ENCODE measurements at places on chromosomes 4 and X. TPM values are rescaled to one million over a fixed set of nuclear protein-coding genes. Genes with fewer than 3 reads are reported as not detected.

GRCh38 chrX:39439906-39440798 lies 638.9 kb downstream of the MID1IP1 start:
- DNase-seq, result no peak

DNA sequence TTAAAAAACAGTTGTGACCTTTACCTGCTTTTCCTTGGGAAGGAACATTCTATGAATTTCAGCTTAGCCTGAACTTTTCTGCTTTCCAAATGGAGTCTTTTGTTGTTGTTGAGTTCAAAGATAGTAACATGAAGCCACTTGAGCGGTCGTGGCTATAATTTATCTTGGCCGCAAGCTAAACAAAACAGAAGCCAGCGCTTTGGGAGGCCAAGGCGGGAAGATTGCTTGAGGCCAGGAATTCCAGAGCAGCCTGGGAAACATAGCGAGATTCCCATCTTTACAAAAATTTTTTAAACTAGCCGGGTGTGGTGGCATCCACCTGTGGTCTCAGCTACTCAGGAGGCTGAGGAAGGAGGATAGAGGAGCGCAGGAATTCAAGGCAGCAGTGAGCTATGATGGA lies 29.9 kb downstream of the TKTL1 start:
- no peak for DNase-seq

Gene SPIN2A
- 0.60 TPM for total RNA-seq

DNA sequence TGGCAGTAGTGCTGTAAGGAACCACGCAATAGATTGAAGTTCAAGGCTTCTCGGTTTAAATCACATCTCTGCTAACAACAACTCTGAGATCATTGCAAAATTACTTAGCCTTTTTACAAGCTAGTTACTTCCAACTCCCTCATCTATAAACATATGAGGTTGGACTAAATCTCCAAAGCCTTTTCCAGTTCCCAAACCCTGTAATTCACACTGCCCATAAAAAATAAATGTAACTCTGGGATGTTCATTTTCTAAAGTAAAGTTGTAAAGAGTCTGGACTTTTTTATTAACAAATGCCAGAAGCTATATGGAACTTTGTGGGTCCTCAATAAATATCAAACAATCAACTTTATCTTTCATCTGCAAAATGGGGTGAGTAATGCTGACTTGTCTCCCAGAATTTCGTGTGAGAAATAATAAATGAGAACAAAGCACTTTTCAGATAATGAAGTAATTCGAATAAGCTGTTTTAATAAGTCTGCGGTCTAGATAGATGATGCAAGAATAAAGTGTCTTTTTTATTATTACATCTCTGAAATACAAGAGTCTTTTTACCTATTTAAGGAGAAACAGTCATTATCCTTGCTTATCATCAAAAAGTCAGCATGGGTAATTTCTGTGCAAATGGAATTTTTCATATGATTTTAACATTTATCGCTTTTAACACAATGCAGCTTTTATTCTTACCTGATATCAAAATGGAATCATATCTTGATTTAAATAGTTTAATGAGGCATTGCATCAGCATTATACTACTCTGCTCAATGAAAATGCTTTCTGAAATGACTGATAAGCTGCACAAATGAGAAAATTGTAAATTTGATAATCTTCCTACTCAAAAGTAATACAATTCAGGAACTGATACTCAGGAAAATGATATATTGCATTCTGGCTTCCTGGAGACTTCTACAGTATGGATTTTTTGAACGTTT lies 252.6 kb downstream of the BANK1 start:
- DNase-seq, result no peak

DNA sequence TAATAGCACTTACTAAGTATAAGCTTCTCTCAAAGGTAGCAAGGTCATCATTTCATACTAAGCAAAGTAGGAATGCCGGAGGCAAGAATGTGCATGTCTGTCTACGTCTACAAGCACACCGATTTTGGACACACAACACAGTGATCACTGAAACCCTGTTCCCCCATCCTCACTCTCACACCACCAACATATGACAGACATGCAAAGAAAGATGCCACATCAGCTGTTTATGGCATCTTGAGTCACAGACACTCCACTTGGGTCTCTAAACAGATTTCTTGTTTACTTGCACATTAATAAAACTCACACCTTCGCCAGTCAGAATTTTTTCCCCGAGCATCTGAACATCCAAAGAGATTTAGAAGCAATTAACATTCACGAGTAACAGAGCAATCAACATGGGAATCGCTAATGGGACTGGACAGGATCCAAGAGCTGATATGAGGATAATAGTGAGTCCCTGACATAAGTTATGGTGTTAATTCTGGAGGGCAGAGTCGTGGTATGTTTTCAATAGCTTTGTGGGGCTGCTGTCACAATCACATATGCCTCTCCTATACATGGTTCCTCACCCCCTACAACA lies 324.1 kb downstream of the DHX15 start:
- DNase-seq, result no peak

GRCh38 chrX:83145876-83146275 lies 362.2 kb upstream of the POU3F4 start:
- no peak for DNase-seq

- DNase-seq, result no peak
These were observed 16.5 kb downstream of the RXFP1 start for GRCh38 chr4:158538176-158538575.

DNA sequence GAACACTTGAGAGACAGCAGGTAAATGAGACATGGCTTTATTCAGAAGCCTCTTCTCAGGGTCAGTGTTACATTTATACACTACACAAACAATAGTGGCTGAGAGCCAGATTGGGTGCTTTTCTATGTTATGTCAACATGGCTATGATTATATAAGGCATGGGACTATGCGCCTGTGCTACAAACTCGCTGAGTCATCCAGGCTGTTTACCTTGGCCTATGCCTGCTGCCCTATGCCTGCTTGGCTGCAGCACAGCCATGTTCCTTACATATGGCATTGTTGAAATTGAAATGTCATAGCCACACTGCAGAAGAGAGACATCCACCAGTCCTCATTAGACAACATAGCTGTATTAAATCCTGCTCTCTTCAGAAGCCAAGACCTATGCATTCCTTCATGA lies 236.3 kb upstream of the NWD2 start:
- DNase-seq, result no peak

DNA sequence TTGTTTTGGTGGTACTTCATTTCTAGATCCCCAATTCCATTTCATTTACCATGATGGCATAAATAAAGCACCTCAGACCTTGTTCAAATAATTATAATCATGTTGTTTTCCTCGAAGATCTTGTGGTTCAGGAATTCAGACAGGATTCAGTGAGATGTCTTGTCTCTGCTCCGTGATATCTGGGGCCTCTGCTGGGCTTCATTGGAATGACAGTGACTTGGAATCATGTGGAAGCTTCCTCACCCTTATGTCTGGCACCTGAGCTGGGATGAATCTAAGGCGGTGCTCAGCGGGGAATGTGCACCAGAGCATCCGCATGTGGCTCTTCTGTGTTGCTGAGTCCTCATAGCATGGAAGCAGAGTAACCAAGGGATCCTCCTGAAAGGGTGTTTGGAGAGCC lies 132.2 kb downstream of the VEGFC start:
- DNase-seq, result no peak

GRCh38 chrX:39019056-39019455 lies 217.8 kb downstream of the MID1IP1 start:
- DNase-seq, result no peak

GRCh38 chr4:139054791-139055505 lies 39.4 kb downstream of the NOCT start:
- DNase-seq, result no peak

Gene GPR143
- not detected for total RNA-seq

DNA sequence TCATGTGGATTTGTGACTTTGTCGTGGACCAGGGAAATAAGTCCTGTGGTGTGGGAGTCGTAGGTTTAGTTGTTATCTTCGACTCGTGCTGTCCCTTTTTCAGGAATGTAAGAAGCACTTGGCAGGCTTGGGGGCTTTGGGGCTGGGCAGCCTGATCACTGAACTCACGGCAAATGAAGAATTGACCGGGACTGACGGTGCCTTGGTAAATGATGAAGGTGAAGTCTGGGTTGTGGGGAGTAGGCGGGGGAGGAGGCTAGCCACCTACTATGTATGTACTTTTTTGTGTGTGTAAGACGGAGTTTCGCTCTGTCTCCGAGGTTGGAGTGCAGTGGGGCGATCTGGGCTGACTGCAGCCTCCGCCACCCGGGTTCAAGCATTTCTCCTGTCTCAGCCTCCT lies 1.2 kb downstream of the TAF1 start:
- DNase-seq, result no peak

Gene DNAAF6
- total RNA-seq, result not detected

Gene UGT2A1
- not detected for total RNA-seq

DNA sequence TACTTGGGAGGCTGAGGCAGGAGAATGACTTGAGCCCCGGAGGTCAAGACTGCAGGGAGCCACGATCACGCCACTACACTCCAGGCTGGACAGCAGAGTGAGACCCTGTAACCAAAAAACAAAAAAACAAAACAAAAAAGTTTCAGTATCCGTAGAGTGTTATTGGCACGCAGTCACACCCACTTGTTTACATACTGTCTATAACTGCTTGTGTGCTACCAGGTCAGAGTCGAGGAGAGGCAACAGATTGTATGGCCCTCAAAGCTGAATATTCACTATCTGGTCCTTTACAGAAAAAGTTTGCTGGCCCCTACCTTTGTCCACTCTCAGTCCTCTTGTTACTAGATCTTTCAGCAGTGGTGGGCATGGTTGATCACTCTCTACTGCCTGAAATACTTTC lies 8.2 kb upstream of the CD99L2 start:
- DNase-seq, result no peak

DNA sequence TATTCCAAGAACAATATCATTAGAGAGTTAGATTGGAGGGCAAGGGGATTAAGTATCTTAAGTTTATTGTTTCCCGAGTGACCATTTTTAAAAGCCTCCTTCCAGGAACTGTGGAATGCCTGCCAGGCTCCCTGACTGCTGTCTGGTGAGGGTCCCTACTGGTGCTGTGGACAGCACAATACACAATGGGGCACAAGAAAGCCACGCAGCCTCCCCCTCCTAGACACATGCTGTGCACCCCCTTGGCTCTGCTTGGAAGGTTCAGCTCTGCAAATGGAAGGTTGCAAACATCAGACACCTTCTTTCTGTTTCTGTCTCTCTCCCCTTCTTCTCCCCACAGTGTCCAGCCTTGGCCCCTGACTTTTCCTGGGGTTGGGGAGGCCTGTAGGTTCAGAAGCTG lies 153.2 kb downstream of the SHROOM3 start:
- no peak for DNase-seq

GRCh38 chr4:106691749-106692148 lies 323.2 kb upstream of the GIMD1 start:
- no peak for DNase-seq

- no peak for DNase-seq
These were observed 21.3 kb downstream of the AREG start for GRCh38 chr4:74466242-74466641.

Gene SSX4
- 3.0 TPM for total RNA-seq

DNA sequence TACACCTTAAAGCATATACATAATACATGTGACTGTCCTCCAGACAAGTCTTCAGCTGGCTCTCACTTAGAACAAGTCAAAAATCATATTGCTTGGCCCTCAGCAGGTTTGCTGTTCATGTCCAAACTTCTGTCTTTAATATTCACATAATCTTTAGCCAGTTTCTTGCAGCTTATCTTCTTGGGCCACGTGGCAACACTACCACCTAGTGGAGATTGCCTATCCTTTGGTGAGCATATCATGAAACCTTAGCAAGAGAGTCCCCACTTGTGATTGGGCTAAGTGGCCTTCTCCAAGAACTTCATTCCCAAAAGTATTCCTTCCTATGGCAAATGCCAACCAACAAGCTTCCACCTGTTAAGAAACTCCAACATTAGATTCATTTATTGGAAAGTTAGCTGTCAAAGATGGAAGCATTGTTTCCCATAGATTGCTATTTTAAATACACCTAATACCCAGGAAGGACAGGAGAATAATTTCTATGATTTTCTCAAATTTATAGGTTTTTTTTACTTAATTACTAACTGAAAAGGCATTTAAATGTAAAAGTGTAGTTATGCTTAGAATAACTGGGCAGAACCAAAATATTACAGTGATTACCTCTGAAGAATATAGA lies 231.9 kb upstream of the INTU start:
- peak; percentile 80 for DNase-seq

Gene DMD
- 11.8 TPM for total RNA-seq

GRCh38 chrX:11888421-11888820 lies 130.4 kb downstream of the MSL3 start:
- DNase-seq, result no peak

GRCh38 chr4:26206339-26206738 lies 114.5 kb upstream of the RBPJ start:
- no peak for DNase-seq

GRCh38 chr4:32042486-32043247 lies 1322.5 kb downstream of the PCDH7 start:
- no peak for DNase-seq

- DNase-seq, result no peak
These were observed 631.1 kb upstream of the TENM3 start for GRCh38 chr4:181611946-181612600.

- DNase-seq, result no peak
These were observed 97.4 kb downstream of the RASL11B start for GRCh38 chr4:52959541-52959940.

Gene NR0B1
- total RNA-seq, result not detected

DNA sequence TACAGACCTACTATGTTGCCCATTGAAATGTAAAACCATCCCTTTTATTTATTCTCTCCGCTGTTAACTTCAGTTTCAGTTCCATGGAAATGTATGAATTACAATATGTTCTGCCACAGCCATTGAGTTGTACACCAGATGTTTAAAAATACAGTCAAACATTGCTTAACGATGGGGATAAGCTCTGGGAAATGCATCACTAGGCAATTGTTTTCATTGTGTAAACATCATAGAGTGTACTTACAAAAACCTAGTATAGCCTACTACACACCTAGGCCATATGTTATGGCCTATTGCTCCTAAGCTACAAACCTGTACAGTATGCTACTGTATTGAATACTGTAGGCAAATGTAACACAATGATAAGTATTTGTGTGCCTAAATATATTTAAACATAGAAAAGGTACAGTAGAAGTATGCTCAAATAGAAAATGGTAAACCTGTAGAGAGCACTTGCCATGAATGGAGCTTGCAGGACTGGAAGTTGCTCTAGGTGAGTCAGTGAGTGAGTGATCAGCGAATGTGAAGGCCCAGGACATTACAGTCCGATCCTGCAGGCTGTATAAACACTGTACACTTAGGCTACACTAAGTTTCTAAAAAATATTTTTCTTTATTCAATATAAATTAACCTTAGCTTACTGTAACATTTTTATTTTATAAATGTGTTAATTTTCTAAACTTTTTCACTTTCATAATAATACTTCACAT lies 2.7 kb upstream of the PF4V1 start:
- no peak for DNase-seq

GRCh38 chr4:86178211-86178610 lies 181.6 kb downstream of the MAPK10 start:
- DNase-seq, result no peak

Measured in K562 (cell line).